Stimulated activated CD4-positive, alpha-beta T cell treated with anti-CD3 and anti-CD28 coated beads, Interleukin-12 subunit alpha, Interleukin-12 subunit beta, amount 100 ng/mL, for 4 hours (primary cell): ENCODE measurements at places on chromosomes 13 and 19.

GRCh38 chr19:7799640-7800355, 30.2 kb upstream of the EVI5L start:
- DNase-seq, result peak; percentile 62

DNA sequence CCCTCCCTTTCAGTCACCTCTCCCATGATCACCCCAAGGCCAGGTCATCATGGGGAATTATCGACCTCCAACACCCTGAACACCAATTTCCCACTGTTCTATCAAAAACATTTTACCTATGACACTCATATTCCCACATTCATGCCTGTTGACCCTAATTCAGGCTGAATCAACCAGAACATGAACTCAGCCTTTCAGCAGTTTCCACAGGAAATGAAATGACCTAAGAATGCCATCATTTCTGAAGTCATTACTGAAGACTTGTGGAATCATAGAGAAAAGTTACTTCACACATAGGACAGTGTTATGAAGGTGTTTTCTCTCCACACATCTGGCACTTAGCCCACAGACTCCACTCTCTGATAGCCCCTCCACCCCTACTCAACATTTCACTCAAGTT, 29.9 kb upstream of the FAM124A start:
- no peak for DNase-seq

DNA sequence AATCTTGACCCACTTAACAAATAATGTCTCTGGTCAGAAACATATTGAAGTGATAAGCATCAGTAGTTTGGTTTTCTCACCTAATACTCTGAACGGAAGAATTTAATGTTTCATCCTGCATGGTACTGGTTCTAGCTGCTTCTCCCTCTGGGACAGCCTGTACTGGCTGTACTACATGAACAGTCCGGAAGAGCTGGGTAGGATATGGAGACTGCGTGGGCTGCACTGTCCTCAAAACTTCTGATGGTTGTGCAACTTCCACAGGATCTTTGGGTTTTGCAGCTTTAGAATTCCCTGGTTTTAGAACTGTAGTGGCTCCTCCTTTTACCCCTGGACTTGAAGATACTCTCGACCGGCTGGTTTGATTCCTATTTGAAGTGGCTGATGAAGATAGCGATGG, 78.3 kb downstream of the ELF1 start:
- DNase-seq, result no peak

- DNase-seq, result no peak
Measured at GRCh38 chr13:65719831-65720230, 1510.3 kb downstream of the PCDH9 start.

- DNase-seq, result no peak
Measured at GRCh38 chr13:35917252-35917941, 213.8 kb downstream of the DCLK1 start.

DNA sequence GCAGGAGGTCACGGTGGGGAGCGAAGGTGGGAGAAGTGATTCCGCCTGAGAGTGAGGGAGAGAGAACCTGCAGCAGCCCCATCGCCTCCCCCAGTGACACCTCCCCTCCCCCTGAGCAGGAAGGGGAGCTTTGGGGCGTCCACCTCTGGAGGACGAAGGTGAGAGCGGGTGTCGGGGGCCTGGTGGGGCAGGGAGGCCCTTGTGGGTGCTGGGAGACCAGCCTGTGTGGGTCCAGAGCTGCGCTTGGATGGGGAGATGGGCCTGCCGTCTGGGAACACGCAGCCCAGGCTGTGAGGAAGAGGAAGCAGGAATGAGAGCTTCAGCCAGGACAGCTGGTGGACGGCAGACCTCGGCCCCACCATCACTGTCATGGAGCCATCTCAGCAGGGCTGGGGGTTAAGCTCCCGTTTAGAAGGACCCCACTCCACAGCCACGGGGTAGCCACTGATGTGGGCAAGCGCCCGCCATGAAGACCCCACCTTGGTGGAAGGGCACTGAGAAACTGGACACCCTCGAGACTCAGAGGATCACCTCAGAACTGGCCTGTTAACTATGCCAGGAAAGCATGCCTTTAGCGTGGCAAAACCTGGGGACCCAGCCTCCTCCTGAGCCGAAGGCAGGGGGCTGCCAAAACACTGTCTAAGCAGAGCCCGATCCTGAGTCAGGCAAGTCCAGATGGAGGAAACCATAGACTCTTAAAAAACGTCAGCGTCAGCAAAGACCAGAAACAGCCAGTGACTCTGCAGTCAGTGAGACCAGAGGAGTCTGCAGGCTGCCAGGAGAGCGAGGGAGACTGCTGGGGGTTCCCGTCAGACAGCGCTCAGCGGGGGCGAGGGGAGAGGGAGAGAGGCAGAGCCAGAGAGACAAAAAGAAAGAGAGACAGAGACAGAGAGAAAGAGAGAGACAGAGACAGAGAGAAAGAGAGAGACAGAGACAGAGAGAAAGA, 6.4 kb upstream of the PROZ start:
- no peak for DNase-seq

DNA sequence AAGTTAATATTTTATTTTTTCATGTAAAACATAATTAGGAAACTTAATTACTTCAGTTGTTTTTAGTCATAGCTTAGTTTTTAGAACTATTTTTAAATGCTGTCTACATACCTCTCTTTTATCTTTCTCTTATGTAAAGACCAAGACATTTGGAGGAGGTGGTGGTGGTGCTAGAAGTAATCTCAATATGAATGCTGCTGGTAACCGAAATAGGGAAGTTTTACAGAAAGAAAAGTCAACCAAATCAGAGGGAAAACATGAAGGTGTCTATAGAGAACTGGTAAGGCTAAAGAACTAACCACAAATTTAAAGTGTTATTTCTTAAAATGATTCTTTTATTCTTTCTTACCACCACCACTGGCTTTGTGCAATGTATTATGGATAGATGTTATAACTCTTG, 97.3 kb downstream of the TDRD3 start:
- no peak for DNase-seq

DNA sequence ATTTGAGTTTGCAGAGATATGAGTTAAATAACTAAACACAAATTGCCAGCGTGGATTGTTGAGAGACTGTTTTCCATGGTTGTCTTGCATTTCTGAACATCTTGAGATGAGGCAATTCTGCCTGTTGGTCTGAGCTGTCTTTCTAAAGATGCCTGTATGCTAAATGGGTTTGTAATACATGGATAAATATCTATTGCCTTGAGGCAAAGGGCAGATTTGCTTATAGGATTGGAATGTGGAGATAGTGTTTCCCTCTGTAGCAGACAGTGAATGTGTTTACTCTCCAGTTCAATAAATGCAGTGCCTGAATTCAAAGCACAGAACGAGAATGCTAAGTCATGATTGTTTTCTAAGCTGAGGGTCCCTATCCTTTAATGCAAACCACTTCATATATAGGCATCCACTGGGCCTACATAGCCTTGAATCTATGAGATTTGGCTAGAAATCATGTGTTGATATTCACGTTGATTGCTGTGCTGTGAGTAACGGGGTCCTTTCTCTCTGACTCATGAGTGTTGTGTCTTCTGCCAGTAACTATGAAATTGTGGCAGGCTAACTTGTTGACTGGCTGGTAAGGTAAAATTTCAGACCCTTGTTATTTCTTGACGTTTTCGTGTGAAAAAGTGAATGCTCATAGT, 2554.8 kb downstream of the PCDH9 start:
- DNase-seq, result no peak

- DNase-seq, result no peak
Measured at GRCh38 chr13:24218338-24218737, 57.8 kb downstream of the SPATA13 start.

DNA sequence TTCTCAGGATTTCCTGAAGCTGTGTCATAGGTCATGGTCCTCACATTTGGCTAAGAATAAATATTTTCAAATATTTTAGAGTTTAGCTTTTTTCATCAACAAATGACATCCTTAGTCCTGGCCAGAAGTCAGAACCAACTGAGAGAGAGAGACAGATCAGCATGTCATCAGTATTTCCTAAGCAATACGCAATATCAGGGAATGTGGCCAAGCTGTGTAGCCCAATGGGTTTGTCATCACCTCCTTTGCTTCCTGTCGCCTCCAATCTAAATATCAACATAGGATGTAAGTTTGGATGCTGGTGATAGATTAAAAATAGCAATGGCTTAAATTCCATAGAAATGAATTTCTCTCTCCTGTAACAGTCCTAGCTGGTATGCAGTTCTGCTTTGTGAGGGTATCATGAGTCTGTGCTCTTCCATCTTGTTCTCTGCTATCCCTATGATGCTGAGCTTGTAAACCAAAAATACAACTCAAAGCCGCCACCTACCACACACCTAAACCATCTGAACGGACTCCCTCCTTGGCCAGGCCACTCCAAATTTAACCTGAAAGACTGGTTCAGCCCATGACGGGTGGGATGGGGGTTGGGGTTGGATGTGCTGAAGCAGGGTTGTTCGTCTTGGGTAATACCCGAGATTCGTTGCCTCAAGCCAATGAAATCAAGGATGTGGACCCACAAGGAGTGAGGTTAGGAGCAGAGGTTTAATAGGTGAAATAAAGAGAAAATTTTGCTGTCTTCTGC, 10.0 kb upstream of the IGSF23 start:
- DNase-seq, result no peak

DNA sequence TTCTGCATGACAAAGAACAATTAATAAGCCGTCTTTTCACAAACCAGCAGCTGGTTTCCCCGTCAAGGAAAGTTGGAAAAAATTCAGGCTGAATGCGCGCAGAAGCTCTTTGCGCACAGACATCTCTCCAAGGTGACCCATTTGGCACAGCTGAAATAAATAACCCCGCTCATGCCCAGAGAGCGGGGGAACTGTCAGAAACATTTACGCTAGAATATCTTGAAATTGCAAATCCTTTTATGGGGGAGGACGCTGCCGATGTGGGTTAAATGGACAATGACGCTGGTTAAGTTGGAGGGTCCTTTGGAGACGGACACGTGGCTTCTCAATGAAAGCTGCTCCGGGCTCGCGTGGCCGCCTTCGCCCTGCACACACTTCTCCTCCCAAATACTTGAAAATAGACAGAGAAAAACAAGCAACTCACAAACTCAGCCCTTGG, 30.6 kb downstream of the GSX1 start:
- DNase-seq, result no peak

- no peak for DNase-seq
Measured at GRCh38 chr13:111241006-111241755, 79.3 kb upstream of the TEX29 start.

DNA sequence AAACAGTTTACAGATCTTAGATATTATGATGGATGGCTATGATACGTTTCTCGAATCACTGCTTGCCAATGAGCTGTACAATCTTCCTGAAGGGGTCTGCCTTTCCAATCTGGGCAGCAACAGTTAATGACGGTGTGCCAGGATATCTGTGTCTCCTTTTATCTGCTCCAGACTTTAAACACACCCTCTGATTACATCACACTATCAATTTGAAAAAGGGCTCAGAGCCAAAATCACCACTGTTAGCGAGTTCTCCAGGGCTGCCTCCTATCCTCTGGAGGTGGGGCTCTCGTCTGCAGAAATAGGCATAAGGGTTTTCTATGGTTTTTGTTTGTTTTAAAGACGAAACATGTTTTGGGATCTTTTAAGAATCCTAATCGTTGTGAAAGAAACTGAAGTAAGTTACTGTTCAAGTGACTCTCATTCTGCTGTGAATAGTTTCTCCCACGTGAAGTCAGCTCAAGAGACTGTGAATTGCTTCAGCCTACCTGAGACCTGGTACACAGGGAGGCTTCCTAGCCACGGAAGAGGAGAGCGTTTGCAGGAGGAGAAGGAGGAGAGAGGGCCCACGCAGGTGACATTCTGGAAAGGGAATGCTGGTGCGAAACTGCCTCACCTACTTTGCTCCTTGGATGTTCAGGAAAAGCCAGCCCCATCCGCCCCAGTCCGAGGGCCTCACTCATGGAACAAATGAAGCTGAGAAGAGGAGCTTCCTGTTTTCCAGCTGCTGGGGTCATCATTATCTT, 15.2 kb upstream of the GJA3 start:
- no peak for DNase-seq

DNA sequence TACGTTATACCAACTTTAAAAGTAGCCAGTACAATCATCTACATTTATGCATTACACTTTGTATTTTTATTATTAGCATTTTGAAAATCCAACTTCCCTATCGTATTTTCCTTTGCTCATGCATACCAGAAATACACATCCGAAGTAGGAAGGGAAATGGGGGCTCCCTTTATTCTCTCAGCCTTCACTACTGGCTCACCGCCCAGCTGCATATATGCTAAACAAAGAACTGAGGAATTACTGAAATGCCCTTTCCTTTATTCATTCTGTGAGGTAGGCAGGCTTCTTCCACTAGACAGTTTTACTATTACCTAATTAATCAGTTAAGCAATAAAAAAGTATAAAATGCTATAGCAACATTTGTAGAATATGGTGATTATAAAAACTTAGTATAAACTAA, 291.6 kb downstream of the KLF12 start:
- DNase-seq, result no peak

GRCh38 chr19:54179921-54180461, 7.0 kb upstream of the TMC4 start:
- no peak for DNase-seq

DNA sequence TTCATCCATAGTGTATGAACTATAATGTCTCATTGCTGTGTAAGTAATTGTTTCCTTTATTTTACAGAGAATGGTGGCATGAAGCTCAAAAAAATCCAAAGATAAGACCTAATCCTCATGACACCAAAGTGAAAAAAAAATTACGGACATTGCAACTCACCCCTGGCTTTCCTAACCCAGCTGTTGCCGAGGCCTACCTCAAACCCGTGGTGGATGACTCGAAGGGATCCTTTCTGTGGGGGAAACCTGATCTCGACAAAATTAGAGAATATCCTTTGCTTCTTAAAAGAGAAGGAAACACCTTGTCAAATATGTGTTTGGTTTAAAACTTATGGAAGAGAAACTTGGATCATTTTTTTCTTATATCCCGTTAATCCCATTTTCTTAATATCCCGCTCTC, 26.3 kb downstream of the ERCC5 start:
- DNase-seq, result no peak

DNA sequence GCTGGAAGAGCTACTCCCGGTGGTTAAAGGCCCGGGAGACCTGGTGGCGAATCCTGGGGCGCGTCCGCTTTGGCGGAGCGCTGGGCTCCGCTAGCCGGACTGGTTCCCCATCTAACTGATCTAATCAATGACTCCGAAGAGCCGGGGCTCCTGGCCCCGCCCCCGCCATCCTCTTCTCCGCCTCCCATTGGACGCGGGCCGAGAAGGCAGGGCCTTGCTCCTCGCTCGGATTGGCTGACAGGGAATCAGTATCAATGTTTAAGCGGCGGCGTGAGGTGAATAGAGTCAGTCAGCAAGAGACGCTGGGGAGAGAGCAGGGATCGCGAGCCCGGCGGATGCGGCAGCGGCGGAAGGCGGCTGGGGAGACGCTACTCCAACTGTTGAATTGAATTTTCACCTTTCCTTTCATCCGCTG, 1.7 kb upstream of the PCDH17 start:
- DNase-seq, result no peak

- no peak for DNase-seq
Measured at GRCh38 chr19:4550018-4550417, 9.5 kb downstream of the SEMA6B start.
